ENCODE measurements at places on chromosomes 3 and 15.

- no peak for DNase-seq
These were observed 142.2 kb downstream of the FOXP1 start for GRCh38 chr3:71441217-71441924.

DNA sequence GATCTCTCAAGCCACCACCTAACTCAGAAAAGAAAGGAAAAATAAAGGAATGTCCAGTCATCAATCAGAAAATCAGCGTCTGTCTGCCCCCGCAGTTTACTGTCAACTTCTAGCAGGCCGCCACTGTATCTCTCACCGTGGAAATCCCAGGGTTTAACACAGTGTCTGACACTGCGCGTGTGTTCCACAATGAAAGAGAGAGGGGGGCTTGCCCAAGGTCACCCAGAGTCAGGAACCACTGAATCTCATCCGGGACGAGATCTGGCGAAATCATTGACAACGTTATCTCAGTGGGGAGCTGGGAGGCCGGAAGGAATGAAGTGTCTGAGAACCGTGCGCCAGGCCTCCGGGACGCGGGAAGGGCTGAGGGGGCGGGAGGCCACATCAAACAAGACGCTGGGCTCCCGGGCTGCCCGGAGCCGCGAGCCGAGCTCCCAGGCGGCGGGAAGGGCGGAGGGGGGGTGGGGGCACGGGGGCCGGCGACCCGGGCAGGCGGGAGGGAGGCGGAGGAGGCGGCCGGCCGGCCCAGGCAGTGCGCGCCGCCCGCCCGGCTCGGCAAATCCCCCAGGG is 2.2 kb upstream of the HES1 start:
- no peak for DNase-seq

GRCh38 chr3:187130346-187131066 is 8.8 kb downstream of the RPL39L start:
- peak; percentile 4 for DNase-seq

GRCh38 chr3:15638891-15639262 is 37.3 kb downstream of the BTD start:
- DNase-seq: no peak

GRCh38 chr3:153084431-153084830 is 77.6 kb upstream of the RAP2B start:
- DNase-seq: no peak

- no peak for DNase-seq
These were observed 126.0 kb upstream of the ANKRD28 start for GRCh38 chr3:15923640-15924405.

DNA sequence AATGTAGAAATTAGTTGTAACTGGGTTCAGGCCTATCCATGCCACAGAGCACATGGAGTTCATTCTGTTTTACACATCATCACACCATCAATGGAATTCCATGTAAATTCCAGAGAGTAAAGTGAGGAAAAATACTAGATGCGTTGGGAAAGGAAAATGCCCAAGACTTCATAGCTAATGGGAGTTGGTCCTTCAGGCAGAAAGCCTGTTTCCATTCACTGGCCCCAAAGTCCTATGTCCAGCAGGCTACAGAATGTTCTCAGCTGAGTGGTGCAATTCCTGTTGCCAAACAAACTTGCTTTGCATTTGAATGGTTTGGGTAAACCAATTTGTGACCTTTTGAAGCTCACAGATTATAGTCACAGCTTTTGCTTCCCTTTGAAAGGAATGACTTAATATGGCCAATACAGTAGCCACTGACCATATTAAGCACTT is 164.6 kb upstream of the PFN2 start:
- peak; percentile 76 for DNase-seq

GRCh38 chr15:45810201-45810600 is 175.4 kb downstream of the SQOR start:
- DNase-seq: no peak

- DNase-seq: no peak
These were observed 11.3 kb upstream of the GLCE start for GRCh38 chr15:69149163-69149562.

DNA sequence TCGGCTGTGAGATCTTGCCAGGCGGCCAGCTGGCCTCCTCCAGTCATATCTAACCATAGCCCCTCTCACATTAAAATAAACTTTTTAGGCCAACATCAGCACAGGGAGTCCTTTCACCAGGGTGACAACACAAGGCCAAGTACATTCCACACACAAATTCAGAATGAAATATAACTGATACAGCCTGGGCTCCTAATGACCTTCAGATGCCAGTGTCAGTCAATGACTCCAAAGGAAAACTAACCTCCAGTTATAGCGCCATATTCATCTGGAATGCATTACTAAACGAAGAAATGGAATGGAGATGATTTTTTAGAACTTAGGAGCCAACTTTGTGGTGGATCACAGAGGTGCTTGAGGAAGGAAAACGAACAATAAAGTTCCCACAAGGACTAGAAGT is 205.4 kb downstream of the GREM1 start:
- no peak for DNase-seq

DNA sequence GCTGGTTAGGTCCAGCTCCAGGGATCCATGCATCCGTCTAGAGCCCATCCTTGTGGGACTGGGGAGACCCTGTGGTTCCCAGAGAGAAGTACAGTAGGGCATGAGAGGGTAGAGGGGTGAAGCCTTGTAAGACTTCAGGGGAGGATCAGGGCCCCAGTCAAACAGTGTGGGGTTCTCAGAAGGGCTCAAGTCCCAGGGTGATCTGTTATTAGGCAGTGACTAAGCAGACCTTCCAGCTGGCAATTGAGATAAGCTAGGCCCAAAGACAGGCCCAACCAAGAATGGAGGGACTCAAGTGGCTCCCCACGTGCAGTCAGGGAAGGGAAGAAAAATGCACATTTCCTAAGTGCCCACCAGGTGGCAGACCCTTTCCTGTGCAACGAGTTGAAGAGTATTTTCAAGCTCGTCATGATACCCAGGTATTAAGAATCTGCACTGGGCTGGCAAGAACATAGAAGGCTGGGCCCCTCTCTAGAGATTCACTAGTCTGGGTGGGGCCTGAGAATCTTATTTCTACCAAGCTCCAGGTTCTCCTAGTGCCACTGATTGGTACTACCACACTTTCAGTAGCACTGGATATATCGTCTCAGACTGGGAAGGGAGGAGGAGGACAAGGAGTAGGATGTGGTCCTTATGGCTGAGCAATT is 240.8 kb downstream of the NR1D2 start:
- peak; percentile 67 for DNase-seq

- DNase-seq: no peak
These were observed 303.6 kb downstream of the LSAMP start for GRCh38 chr3:116141724-116142123.

GRCh38 chr3:136332302-136332701 is 82.2 kb downstream of the PCCB start:
- DNase-seq: no peak

DNA sequence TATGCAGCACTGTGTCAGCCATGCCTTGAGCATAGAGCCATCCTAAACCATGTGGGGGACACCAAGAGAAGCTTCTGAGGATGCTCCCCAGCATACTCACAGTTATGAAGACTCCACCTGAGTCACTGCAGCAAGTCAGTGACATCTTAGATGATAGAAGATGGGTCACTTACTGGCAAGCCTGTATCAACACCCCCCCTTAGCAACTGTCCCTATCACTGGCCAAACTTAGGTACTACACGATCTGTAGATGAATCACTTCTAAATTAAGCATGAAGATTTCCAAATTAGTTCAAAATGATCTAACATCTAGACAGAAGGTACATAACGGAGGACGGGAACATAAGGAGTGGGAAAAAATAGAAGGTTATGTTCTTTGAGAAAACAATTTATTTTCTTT is 13.2 kb upstream of the LMCD1 start:
- no peak for DNase-seq

DNA sequence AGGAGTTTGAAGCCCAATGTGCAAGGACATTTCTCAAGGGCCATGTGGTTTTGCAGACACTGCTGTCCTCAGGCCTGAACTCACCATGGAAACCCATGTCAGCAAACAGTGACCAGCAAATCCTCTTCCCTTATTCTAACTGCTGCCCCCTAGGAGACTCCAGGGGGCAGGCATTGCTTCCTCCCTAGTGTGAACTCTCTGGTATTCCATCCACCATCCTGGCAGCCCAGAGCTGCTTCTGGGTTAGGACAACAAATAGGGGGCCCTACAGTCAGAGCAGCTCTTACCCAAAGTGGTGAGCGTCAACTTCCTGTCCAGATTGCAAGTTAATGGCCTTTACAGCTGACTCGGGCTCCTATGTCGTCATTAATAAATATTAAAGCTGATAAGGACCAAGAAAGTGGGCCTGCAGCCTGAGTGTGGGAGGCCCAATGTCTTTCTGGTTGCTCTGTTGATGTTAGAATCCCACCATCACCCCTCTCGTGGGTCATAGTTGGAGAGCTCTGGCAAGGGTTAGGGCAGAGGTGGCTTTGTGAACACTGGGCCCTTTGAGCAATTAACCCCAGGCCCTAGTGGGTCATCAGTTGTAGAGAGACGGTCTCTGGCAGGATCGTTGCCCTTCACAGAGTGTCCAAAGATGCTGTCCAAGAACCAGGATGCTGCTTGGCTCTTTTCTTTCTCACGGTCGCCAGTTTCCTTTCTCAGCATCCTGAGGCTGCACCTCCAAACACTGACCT is 41.5 kb downstream of the TGM4 start:
- DNase-seq: peak; percentile 23

- peak; percentile 59 for DNase-seq
These were observed 17.4 kb upstream of the RTP2 start for GRCh38 chr3:187719628-187720336.

GRCh38 chr15:85401108-85401774 is 20.8 kb downstream of the AKAP13 start:
- DNase-seq: no peak

DNA sequence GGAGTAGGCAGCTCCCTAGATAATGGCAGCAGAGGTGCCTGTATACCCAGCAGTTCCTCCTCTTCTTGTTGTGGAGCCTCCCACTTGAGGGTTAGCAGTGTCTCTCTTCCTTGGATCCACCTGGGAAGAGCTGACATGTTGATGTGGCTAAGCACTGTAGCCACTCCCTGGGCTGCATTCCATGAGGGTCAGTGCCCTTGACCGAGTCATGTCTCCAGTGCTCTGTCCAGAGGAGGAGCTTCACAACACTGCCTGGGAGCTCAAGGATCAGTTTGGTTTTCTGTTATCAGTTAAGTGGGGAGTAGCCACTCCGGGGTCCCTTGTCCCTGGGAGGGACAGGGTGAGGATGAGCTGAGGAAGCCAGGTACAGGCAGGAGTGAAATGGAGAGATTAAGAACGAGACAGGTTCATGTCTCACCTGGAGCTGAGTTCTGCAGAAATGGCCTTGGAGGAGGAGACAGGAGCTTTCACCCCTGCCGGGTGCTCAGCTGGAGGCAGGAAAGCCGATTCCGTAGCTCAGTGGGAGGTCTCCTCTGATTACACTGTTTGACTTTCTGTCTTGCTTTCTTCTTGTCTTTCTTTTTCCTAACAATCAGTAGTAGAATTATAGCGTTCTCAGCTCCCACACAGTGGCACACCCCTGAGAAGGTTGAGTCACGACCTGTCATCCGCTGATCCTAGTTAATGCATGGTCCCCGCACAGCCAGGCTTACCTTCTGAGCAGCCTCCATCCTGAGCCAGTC is 57.9 kb upstream of the SEC22A start:
- DNase-seq: no peak

DNA sequence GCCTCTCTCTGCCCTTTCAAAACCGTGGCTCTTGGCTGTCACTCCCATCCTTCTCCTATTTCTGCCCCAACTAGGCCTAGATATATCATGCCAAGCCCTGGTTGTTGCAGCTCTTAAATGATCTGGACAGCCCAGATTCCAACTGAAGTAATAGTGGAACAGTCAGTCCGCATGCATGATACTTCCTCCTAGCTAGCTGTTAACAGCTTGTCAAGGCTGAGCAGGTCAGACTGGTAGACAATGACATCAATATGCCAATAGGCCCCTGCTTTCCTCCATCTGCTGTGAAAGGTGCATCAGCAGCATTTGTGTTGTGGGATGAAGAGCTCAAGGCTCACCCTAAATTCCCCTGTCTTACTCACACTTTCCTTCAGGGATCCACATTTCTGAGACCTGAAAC is 527.7 kb upstream of the TGFBR2 start:
- DNase-seq: peak; percentile 29

GRCh38 chr3:158920371-158920770 is 118.5 kb downstream of the MFSD1 start:
- no peak for DNase-seq

DNA sequence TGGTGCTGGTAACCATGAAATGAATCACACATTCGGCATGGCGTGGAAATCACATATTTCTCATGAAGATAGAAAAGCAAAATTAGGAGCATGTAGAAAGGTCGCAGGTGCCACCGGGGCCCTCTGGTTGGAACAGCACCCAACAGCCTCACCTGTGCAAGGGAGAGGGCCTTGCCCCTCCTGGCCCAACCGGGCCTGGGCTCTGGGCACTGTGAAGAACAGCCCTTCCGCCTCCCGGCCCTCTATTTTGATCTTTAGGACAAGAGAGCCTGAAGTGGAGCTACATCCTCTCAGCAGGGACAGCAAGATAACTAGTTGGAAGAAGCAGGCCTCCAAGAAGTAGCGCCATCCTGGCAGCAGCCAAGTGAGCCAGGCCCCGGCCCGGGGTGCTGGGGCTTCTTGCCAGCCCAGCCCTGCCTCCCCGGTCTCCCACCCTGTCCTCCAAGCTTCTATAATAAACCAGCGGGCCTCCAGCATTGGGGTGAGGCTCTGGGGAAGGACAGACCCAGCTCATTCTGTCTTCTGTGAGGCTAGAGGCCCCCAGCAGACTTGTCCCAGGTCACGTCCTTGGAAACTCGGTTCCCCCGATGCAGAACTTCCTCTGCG is 46.1 kb upstream of the FGD5 start:
- no peak for DNase-seq

- no peak for DNase-seq
These were observed 747.5 kb downstream of the NR2F2 start for GRCh38 chr15:97077975-97078374.

- DNase-seq: no peak
These were observed 38.1 kb downstream of the HSPBAP1 start for GRCh38 chr3:122755491-122755890.

DNA sequence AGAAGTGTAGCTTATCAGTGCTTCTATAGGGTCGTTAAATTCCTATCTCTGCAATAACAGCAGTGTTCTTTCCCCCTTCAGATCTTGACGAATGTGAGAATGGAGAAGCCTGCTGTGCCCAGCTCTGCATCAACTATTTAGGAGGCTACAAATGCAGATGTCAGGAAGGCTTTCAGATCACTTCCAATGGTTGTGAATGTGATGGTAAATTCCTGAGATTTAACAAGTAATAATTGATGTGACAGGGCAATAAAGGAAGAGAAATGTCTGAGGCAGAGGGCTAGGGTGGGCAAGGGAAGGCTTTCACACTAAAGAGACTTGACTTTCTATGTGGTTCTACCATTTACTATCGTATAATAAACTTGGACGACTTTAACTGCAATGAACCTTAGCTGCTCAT is 711.7 kb upstream of the GOLIM4 start:
- DNase-seq: no peak

- DNase-seq: no peak
These were observed 412.9 kb downstream of the TIGIT start for GRCh38 chr3:114706591-114707232.

- no peak for DNase-seq
These were observed 256.0 kb upstream of the CTDSPL start for GRCh38 chr3:37605572-37606153.

DNA sequence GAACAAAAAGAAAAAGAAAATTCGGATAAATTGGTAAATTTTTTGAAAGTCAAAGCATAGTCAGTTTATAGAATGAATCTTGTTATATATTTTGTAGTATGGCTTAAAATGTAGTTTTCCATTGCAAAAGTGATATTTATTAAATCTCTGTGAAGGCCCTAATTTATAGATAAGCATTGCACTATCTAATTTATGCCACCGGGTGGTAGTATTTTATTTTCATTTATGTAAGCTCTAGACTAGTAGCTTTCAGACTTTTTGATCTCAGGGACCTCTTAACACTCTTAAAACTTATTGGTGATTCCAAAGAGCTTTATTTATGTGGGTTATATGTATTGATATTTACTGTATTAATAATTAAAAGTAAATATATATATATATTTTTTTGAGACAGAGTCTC is 133.9 kb upstream of the LRRFIP2 start:
- DNase-seq: peak; percentile 16
